Stimulated activated CD4-positive, alpha-beta T cell treated with anti-CD3 and anti-CD28 coated beads, TNF-alpha, amount 100 ng/mL, for 48 hours (primary cell): ENCODE measurements at places on chromosomes 13 and 19.

GRCh38 chr19:18764591-18765051 lies 26.5 kb downstream of the COMP start:
- no peak for DNase-seq

- DNase-seq, result no peak
Measured at GRCh38 chr19:41872384-41872774, 4.7 kb upstream of the CD79A start.

GRCh38 chr13:110149036-110149435 lies 157.9 kb downstream of the COL4A1 start:
- no peak for DNase-seq

DNA sequence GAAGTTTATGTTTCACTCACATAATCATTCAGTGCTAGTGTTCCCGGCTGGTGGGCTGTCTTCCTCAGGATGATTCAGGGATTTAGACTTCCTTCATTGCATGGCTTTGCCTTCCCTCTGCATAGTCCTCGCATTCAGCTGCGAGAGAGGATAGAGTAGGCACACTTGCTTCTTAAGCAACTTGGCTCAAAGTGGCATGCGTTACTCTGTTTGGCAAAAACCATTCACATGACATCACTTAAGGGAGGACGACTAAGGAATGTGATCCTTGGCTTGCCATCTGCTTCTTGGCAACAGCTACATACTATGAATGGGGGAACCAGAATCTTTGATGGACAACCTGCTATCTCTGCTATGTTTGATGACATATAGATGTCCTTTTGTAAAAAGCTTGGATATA lies 359.3 kb downstream of the TDRD3 start:
- DNase-seq, result no peak

DNA sequence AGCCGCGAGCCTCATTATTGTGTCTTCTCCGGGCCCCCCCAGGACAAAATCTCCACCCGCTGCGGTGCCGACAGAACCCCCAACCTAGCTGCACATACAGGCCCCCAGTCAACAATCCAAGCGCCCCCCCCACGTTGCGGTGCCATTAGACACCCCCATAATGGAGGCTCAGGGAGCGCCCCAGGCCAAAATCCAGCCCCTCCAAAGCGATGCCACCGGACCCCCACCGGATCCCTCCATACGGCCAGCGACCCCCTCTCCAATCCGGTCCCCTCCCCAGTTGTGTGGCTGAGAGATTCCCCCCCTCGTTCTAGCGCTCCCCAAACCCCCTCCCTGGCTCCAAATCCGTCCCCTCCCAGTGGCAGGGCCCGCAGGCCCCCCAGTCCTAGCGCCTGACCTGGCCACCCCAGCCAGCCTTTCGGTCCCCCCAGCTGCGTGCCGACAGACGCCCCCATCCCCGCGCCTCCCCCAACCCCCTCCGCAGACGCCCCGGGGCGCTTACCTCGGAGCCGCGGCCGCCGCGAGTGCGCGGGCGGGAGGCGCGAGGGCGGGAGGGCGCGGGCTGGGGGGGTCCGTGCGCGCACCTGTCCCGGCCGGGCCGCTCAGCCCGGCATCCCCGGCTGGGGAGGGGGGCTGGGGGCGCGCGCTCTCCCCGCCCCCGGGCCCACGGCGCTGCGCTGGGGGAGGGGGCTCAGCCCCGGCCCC lies 21.6 kb upstream of the SEMA6B start:
- no peak for DNase-seq

- DNase-seq, result no peak
Measured at GRCh38 chr13:39952249-39953233, 297.1 kb downstream of the COG6 start.

- DNase-seq, result no peak
Measured at GRCh38 chr19:49150106-49150943, 4.9 kb downstream of the HRC start.

DNA sequence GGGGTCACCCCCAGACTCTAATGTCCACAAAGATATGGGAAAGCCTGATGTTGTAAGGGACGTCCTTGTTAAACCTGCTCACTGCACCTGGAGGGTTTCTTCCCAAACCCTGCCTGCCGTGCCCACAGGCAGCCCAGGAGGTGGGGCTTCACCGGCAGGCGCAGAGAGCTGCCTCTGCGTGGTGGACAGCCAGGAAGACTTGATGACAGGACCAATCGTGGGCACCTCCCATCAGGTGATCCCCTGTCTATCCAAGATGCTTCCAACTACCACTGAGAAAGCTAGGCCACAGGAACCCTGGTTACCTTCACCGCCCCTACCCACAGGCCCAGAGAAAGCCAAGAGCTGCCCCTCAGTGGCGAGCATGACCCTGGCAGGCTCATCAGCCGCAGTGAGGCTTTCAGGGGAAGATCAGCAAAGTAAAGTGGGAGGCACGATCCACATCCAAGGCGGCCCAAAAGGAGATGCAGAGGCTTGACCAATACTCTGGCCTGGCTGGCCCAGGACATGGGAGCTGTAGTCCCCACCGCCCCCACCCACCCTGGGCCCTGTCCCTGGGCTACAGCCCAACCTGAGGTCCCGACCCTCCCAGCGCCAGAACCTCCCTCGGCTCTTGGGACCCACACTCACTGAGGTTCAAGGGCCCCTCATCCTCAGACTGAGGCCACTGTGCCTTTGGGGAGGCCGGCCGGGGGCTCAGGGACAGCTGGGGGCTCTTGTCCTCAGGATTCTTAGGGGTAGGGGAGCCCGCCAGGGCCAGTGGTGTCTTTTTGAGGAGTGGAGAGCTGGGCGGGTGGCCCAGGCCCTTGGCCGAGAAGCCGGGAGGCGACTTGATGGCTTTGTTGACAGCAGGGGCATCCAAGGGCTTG lies 10.4 kb upstream of the AKAP8L start:
- DNase-seq, result no peak

GRCh38 chr19:54366811-54367210 lies 2.1 kb upstream of the LAIR1 start:
- DNase-seq, result no peak
